Non-pigmented ciliary epithelial cell (primary cell): ENCODE measurements at places on chromosomes 2 and 18.

DNA sequence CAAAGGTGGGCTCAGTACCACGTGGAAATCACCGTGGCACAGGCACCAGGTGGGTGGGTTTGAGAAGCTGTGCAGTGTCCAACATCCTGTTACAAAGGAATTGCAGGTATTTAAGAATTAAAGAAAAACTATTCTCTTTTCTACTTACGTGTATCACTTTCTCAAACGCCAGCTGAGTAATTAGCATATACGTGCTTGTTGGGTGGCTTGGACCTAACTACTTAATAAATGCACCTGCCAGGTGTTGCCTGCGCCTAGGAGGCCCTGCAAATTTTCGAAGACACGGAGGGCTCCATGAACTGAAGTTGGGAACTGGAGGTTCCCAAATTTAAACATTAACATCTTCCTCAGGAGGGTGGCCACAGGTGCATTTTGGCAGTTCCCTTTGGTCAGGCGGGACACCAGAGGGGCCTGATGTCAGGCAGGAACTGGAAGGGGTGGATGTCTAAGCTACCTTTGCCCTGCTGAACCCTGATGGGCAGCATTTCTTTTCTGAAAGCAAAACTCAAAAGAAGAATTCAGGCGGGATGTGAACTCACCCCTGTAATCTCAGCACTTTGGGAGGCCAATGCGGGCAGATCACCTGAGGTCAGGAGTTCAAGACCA is 84.8 kb downstream of the HS6ST1 start:
- DNase-seq, result no peak

GRCh38 chr2:147619808-147620207 is 225.0 kb upstream of the ACVR2A start:
- DNase-seq, result no peak

DNA sequence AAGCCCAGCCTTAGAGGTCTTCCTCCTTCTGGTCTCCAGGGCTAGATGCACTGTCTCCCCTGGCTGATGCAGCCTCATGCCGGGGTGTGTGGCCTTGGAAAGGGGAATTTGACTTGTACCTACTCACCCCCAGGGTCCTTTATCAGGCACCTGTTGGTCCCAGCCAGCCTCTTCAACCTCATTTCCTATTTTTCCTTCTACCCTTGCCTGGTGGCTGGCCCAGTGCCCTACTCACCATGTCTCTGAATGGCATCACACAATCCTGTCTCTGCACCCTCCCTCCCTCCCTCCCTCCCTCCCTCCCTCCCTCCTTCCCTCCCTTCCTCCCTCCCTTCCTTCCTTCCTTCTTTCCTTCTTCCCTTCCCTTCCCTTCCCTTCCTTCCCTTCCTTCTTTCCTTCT is 17.1 kb upstream of the ST3GAL5 start:
- DNase-seq, result no peak

- DNase-seq, result no peak
These were observed 15.6 kb upstream of the FHOD3 start for GRCh38 chr18:36281936-36282335.

DNA sequence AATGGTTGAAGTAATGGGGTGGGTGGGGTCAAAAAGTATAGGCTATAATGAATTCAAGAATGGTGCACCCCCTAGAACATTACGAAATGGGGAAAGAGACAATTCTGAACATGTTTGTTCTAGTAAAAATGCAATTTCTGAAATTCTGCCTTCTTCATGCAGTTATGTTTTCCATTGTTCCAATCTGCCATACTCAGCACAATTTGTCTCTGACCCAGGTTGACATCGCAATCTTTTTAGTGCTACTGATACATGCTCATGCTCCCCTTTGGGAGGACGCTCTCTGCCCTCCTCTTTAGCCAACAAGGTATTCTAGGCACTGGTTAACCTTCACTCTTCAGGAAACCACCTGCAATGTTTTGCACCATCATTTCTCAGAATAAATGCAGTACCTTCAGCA is 1303.9 kb upstream of the PIK3C3 start:
- no peak for DNase-seq
